Iris pigment epithelial cell (primary cell): ENCODE measurements at places on chromosomes 5 and 9.

DNA sequence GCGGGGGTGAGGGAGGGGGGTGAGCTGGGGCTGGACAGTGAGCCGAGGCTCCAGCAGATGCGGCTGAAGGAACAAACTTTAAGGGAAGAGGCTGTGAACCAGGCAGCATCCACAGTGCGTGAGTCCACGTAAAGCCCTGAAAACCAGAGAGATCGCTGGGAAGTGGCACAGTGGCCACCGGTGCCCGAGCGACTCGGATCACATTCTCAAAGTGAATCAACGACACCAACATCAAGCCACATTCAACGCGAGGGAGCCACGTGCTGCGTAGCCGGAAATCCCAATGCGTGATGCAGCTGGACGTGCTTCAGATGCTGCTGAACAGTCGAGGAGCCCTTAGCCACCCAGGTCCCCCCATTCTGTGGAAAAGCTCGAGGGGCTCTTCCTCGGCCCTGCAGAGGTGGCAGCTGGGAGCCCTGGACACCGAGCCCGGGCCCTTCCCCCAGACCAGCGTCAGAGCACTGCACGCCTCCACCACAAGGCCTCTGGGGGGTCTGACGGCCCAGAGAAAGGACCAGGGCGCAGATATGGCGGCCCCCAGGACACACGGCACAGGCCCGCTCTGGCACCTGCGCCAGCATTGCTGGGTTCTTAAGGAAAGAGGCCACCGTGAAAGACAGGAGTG is 53.7 kb upstream of the EXOC3 start:
- no peak for DNase-seq

DNA sequence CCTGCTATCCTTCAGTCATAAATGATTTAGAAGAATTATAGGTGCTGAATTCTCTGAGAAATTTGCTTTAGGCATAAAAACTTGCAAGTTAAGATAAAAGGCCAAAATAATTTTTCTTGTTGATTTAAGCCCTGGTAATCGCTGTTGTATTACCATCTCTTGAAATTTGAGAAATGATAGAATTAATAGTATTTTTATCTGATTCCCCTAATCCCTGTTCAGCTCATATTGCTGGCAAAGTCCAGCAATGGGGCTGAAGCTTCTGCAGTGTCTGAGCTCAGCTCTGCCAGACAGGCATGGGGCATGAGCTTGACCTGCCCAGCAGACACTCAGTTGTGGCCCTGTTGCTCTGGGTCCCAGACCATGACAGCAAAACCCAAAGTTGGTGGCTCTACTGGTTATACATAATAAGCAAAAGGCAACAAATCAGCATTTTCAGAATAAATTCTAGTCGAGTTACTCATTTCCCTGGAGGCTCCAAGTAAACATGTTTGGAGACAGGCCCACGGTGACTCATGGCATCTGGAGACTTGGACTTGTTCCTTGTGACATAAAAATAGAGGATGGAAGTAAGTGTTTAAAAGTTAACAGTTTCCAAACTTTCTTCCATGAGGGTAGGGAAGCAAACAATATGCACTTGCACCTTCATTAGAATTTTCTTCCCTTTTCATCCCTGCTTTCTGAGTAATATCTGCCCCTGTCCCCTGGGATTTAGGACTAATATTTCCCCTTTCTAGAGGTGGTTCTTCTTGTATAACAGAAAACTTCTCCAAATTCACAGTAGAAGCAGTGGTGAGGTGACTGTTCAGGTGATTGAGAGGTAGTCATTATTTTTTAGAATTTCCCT is 60.2 kb upstream of the SLC2A8 start:
- peak; percentile 95 for DNase-seq

DNA sequence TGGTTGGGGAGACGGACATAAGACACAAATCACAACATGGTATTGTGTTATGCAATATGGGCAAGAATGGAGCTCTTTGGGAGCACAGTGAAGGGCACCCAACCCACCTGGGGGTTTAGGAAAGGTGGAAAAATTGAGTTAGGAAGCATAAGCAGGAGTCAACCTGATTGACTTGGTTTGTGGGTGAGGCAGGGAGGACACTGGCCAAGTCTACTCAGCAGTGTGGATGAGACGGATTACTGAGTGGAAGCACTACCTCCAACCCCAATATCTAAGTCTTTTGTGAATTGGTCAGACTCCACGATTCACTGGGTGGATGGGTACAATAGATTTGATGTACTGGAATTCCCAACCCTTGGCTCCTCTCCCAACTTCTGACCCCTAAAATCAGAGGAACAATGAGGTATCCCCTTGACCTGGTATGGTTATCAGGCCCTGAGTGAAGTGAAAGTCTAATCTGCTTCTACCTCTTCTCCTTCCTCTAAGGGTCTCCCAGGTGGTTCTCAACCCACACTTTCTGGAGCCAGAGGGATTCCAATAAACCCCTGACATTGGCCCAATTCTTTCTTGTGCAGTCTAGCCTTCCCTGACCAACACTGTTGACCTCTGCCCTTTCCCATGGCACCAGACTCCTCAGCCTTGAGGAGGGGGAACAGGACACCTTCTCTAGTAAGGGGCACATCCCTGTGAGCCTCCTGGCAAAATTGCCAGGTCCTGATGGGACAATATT is 5.2 kb downstream of the EGR1 start:
- DNase-seq = no peak

DNA sequence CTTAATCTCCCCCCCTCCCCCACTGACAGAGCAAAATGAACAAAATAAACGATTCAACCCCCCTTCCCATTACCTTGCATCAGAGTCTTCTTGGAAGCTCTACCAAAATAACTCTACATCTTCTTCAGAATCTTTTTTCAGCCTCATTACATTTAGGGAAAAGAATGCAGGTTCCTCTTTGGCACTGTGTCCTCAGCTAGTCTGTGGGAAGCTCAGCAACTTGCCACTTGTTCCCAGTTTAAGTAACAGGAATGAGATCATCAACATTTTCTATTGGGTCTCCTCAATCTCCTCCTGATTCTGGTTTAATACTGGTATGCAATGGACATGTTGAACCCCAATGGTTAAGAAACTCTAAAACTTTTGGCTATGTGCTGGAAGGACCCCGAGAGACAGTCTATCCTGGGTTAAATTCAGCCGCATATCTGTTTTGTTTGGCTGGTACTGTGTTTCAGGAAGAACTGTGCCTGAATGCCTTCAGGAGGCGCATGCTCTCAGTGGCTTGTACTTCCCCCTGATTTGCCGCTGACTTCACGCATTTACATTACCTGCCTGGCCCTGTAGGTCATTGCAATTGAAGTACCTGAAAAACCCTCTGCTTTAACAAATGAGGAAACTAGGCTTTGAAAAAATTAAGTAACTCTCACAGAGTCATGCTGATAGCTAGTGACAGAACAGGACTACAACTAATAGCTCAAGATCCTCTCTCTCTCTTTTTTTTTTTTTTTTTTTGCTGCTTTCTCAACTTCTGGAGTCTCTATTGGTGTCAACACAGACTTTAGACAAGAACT is 78.1 kb upstream of the HMHB1 start:
- DNase-seq = peak; percentile 34

- DNase-seq = peak; percentile 33
Observed at GRCh38 chr5:131491749-131492148, 143.3 kb downstream of the RAPGEF6 start.

DNA sequence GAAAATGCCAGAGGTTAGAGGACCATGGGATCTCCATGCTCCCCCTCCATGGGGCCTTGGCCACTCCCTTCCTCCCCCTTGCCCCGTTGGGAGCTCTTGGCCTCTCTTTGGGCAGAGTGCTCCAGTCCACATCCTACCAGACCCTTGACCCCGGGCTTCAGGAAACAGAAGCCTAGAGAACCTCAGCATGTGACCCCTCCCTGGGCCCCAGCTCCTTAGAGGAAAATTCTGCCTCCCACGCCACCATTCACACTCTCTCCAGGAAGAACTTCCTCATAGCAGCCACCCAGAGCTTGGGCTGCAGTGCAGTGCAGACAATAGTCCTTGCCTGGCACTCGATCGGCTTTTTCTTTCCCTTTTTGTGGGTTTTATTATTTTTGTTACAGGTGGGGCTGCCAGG is 6.0 kb downstream of the LHX6 start:
- DNase-seq = no peak

DNA sequence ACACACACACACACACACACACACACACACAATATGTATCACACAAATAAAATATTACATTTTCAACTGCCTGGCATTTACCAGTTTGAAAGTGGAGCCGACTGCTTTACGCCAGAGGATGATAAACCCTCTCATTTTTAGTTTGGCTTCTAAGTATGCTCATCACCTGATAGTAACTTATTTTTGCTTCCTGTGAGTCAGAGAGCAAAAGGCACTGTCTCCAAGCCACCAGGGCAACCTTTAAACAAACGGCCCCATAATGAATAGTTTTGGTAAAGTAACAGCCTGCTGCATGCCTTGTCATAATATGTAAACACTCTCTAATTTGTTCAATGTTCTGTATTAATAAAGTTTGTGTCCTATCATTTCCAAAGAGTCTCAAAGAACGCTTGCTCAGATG is 26.9 kb downstream of the KLF4 start:
- DNase-seq = peak; percentile 6

- DNase-seq = no peak
Observed at GRCh38 chr9:16833296-16833835, 37.1 kb downstream of the BNC2 start.

DNA sequence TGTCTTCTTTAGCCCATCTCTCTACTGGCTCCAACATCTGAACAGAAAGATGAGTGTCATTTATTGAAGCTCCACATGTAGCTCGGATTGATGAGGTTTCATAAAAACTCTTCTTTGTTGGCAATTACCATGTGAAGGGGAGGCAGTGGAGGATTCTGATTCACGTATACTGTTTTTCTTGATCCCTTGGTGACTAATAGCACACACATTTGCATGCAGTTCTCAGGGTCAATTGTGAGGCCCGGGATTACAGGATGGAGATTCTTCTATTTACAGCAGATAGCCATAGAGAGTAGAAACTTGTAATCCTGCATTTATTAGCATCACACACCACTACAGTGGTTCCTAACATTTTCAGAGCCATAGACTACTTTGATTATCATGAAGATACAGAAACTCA is 133.2 kb upstream of the MARCHF11 start:
- no peak for DNase-seq

DNA sequence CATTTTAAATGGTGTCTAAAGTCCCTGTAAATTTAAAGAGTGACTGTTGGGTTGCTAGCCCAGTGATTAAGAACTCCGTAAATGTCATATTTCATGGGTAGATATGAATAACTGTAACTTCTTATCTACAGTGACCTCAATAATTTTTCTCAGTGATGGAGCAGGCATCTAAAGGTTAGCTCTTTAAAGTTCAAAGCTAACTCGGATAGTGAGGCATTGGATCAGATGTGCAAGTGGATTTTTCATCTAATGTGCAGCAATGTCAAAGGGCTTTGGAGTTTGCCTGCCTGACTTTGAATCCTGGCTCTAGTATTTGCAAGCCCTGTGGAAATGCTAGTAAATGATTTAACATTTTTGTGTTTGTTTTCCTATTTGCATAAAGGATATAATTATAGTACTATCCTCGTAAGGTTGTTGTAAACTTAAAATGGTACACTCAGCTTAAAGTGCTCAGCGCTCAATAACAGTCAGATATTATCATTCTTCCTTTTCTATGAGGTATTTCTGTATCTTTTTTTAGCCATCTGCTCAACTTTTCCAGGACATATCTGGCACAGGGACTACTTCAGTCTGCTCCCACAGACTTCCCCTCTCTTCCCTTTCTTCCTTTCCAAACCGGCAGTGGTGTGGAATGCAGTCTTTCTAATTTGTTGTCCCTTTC is 163.7 kb upstream of the ELL2 start:
- DNase-seq = no peak

GRCh38 chr9:96382175-96382574 is 1.3 kb downstream of the SLC35D2 start:
- DNase-seq = peak; percentile 25

GRCh38 chr9:136566553-136566895 is 20.7 kb upstream of the NOTCH1 start:
- DNase-seq = no peak

DNA sequence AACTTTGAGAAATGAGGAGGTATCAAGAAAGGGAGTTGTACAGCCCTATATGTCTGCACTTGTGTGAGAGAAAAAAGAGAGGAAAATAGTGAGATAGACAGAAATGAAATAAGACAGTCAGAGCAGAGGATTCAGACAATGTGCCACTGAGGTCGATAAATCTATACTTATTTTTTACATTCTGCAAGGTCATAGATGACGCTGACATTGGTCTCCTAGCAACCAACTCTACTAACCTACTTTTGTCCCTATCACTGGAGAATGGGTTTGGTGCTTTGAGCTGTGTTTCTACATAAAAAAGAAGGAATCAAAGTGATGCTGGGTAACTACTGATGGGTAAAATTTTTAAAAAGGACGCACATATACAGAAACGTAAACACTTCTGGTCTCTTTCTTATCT is 573.3 kb upstream of the RORB start:
- no peak for DNase-seq

- no peak for DNase-seq
Observed at GRCh38 chr9:133485531-133486260, 6.8 kb upstream of the SLC2A6 start.

- no peak for DNase-seq
Observed at GRCh38 chr9:35639631-35640030, 11.1 kb downstream of the SIT1 start.

DNA sequence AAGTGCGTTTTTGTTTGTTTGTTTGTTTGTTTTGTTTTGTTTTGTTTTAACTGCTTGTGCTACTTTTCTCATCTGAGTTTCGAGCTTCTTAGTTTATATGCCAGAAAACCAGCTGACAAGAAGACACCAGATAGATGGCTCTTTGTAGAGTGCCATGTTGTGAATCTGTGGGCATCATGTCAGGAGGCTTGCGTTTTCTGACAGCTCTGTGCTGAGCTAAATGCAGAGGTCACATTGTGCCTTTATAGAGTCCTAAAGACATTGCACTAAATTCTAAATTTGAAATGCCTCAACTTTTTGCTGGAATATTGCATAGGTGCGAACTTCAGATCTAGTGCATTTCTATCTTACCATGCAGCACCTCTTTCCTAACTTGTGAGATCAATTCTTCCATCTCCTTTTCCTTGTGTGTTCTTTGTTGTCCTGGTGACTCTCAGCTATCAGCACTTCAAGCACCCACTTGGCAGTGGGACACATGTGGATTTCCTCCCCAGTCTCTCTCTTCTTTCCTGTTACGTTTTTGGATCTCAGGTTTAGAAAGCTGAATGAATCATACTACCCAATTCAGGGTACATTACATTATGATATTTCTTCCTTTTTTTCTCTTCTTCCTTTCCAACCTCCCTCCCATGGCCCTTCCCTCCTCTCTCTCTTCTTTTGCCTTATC is 379.0 kb upstream of the RPS23 start:
- no peak for DNase-seq

DNA sequence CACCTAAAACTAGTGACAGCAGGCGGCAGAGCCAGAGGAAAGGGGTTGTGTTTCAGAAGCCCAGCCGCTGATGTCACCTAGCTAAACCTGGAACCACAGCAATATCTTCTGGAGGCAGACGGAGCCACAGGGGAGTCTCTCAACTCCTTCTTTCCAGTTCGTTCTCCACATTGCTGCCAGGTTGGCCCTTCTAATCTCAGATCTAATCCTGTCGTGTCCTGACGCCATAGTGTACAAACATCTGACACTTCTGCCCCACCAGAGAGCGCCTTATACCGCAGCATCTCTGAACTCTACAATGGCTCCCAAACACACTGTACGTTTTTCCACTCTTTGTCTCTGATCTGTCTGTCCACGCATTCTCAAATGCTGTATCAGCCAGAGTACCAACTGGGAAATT is 240.0 kb downstream of the SMARCA2 start:
- no peak for DNase-seq
